Mucosa of gallbladder (tissue), 1 donor: ENCODE measurements at places on chromosomes 2 and 18. TPM values are rescaled to one million over a fixed set of nuclear protein-coding genes. Genes with fewer than 3 reads are reported as not detected.

GRCh38 chr2:223820549-223820948 is 16.8 kb downstream of the AP1S3 start:
- no peak for DNase-seq

- no peak for DNase-seq
Measured at GRCh38 chr2:126703311-126703710, 47.4 kb downstream of the GYPC start.

DNA sequence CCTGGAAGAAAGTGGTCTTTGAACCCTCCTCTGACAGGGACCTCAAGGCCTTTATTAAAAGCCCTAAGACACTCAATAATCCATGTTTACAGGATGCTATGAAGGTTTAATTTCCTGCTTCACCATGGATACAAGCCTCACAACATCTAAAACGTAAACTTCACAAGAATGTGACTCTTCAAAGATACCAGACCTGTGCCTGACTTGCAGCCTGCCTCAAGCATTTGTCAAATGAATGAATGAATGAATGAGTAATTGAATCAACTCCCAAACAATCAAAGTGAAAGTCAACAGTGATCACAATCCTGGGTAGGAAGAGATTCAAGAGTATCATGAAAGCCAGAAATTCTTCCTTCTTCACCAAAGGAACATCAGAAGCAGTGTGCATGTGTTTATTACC is 30.4 kb downstream of the KLF7 start:
- no peak for DNase-seq

DNA sequence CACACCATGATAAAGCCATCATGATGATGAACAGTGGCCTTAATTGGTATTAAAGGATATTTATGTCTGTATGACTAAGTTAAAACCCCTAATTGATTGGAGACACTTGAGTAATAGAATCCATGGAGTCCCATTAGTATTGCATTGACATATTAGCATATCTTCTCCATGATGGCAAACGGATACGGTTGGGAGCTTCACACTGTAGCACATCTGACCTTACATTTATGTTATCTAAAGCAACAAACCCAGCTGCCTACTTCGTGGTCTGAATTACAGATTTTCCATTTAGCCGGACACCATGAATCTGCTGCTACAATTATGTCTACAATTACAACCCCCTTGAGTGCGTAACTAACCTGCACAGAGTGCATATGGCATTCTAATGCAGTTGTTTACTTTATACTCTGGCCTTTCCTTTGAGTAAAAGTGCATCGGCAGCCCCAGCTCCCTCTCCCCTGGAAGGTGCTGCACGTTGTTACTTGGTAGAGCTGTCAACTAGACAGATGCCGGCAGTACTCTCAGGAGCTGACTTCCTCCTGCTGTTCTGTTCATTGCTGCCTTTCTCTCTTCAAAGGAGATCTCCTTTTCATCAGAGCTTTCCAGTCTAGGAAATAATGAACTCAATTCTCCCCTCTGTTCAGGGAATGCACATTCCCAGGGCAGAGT is 92.1 kb downstream of the LRRC30 start:
- DNase-seq, result no peak

- DNase-seq, result peak; percentile 15
Measured at GRCh38 chr2:55490554-55490953, 29.0 kb upstream of the CFAP36 start.

DNA sequence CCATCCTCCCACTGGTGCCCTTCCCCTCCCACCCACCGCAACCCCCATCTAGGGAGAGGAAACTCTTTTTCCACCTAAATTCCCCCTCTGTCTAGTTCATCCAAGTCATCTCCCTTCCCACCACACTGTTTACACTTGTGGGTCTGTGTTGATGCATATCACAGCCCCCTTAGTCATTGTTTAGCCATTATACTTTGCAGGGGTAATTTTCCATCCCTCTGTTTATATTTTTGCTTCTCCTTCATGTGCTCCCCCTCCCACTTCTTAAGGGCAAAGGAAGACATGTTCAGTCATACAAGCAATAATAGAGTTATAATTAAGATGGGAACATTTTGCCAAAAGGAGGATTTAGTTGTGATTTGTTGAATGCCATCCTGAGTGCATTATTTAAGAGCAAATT is 187.8 kb upstream of the TNP1 start:
- DNase-seq, result no peak

- no peak for DNase-seq
Measured at GRCh38 chr2:64629329-64629781, 24.4 kb downstream of the SERTAD2 start.

- no peak for DNase-seq
Measured at GRCh38 chr2:240453461-240454105, 18.1 kb downstream of the GPC1 start.

DNA sequence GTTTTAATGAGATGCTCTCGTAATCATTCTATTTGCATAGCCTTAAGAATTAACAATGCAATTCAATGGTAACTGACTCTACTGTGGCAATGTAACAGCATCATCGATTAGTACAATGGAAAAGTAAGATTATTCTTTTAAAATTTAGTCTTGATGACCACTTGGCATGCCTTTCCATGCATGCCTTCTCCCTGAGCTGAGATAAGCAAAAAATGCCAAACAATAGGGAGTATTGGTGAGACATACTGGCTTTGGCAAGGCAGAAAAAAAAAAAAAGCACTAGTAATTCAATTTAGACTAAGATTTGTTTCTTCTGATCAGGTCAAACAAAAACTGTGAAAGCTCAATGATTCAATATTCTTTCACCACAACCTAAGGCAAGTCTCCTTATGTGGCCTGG is 110.8 kb upstream of the TRIB2 start:
- DNase-seq, result no peak

- no peak for DNase-seq
Measured at GRCh38 chr2:84792856-84793522, 87.9 kb downstream of the TRABD2A start.

GRCh38 chr2:142591420-142591819 is 286.0 kb upstream of the KYNU start:
- no peak for DNase-seq

DNA sequence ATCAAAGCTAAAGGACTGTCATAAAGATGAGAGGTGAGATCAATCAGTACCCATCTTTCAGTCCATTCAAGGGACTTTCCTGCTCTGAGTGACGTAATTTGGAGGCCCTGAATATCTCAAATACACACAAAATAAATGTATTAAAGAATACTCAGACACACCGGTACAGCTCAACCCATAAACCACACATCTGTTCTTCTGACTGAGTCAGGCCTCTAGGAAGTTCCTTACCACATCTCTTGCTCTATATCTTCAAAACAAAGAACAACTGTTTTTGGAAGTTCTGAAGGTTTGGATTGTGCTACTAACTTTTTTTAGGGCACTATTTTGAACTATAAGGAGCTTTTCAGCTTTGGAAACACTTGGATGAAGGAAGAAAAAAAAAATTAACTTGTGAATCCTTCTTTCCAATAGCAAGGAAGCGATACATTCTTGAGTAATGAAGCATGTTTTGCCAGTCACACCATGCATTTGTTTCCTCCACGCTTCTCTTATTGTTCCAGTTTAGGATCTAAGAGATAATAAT is 866.5 kb upstream of the VRK2 start:
- no peak for DNase-seq

GRCh38 chr2:239194731-239195317 is 206.0 kb downstream of the HDAC4 start:
- DNase-seq, result no peak

GRCh38 chr2:45771261-45771660 is 119.8 kb downstream of the PRKCE start:
- peak; percentile 41 for DNase-seq

DNA sequence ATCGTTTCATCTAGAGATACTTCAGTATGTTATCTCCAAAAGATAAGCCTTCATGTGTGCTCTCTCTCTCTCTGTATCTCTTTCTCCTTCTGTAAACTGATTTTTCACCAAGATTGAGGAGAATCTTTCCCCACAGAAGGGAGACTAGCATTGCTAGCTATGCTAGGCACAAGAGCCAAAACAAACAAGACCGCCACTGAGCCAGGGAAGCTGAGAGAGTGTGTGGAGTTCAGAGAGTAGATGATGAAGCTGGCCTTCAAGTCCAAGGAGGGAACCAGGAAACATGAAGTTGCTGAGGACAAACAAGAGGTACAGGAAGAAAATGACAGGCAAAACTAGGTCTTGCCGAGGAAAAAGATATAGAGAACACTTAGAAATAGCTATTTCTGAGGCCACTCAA is 23.4 kb downstream of the DAPL1 start:
- DNase-seq, result no peak

DNA sequence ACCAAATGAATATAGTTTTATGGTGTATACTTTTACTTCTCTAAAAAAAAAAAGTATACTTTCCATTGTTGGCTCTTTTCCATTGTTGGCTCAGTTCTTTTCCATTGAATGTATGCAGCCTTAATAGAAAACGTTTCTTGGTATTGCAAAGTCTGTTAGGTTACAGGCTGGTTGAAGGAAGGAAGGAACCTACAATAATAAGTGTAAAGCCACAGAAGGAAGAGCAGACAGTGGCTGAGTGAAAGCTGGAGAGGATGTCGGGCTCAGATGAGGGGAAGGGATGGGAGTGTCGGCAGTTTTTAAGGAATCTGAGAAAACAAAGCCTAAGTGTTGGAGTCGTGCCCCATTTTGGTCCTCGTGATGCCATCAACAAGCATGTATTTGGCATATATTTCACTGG is 6.8 kb downstream of the COPS8 start:
- no peak for DNase-seq

- DNase-seq, result no peak
Measured at GRCh38 chr2:200968735-200969134, 5.3 kb upstream of the ORC2 start.

DNA sequence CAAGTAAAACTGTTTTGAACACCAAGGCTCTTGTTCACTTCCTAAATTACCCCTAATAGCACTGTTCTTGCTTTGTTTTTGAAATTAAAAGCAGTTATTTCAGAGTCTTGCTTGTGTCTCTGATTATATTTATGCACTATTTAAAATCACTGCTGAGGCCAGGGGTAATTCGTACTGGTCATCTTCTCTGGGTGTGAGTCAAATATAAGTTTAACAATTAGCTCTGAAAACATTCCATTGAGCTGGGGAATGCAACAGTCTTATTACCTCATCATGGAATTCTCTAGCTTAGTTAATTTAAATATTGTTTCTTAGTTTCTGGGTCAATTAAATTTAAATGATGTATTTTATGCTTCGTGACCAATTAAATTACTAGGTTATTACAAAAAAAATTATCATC is 135.0 kb downstream of the MEIS1 start:
- no peak for DNase-seq

DNA sequence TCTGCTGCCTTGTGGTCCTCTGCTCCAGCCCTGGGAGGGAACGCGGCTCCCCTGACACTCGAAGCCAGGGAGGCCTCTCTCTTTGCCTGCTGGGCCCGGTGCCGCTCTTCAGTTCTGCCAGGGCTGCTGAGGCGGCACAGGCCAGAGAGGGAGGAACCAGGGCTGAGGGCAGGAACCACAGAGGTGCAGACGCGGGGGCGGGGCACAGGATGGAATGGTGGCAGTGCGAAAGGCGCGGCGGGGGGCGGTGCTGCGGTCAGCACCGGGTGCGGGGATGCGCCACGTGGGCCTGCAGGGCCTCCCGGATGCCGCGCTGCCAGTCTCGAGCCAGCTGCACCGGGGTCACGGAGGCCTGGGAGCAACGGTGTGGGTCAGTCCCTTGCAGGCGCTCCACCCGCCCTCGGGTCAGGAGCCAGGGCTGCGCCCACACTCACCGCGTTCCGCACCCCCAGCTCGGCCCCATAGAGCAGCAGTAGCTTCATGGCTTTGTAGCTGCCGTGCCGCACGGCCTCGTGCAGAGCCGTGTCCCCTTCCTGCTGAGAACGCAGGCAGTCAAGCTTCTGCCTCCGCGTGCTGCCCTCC is 4.4 kb downstream of the ANKRD23 start:
- peak; percentile 75 for DNase-seq

DNA sequence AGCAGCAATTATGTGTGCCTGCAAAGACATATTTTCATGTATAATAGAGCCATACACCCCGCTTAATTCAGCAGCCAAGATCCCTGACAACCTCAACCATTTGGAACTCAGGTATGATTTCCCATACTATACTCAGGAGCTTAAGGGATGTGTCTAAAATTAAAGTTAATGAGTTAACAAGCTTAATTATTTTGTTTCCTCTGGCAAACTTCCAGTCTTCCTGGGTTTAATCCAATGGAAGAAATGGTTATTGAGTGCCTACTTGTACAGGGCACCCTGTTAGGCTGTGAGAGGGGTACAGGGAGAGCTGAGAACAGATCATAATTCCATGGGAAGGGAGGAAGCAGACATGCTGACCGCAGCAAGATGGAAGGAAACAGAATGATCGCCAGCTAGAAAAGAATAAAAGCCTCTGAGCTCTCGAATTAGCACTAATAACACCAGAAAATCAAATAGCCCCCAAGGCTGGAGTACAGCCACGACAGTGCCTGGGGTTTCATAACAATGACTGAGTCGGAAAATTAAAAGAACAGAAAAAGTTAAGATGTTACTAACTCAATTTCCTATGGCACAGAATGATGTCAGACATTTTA is 20.8 kb upstream of the CEP68 start:
- DNase-seq, result no peak

DNA sequence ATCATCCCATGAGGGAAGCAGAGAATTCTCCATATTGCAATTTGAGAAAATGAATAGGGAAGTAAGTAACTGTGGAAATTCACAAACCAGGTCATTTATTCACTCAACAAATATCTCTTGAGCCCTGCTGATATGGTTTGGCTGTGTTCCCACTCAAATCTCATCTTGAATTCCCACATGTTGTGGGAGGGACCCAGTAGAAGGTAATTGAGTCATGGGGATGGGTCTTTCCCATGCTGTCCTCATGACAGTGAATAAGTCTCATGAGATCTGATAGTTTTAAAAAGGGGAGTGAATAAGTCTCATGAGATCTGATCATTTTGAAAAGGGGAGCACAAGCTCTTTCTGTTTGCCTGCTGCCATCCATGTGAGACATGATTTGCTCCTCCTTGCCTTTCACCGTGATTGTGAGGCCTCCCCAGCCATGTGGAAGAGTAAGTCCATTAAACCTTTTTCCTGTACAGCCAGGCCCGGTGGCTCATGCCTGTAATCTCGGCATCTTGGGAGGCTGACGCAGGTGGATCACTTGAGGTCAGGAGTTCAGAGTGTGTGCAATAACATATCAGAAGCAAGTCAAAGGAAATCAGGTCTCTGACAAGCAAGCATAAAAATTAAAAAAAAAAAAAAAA is 193.2 kb downstream of the NDUFA10 start:
- DNase-seq, result no peak

DNA sequence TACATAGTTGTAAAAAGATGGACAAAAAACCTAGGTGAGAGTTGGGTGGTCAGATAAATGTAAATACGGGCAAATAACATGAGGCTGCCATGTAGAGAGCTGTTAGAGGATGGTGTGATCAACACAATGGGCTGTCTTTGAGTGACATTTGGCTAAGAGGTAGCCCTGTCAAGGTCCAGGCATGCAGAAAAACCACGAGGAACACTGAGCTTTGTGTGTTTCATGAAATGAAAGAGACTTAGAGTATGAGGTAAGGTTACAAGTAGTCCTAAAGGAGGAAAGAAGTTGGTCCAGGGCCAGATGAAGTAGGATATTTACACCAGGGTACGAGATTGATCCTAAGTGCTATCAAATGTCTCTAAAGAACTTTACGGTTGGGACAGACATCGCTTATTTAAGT is 160.9 kb downstream of the RDH14 start:
- no peak for DNase-seq

- no peak for DNase-seq
Measured at GRCh38 chr2:39059366-39059952, 61.4 kb downstream of the SOS1 start.

- no peak for DNase-seq
Measured at GRCh38 chr18:78130232-78131195, 849.1 kb upstream of the SALL3 start.

Gene DES
- 3,602 TPM for total RNA-seq

Gene IL36A
- total RNA-seq, result not detected

Gene PRSS56
- not detected for total RNA-seq

Gene FZD7
- total RNA-seq, result 10.4 TPM
